GM04503 (cell line): ENCODE measurements at places on chromosomes 5 and 9.

- no peak for DNase-seq
Observed at GRCh38 chr9:87513880-87514535, 16.3 kb downstream of the DAPK1 start.

- no peak for DNase-seq
Observed at GRCh38 chr9:684941-685340, 156.6 kb upstream of the DMRT1 start.

GRCh38 chr9:21974722-21975409 lies 19.3 kb downstream of the CDKN2A start:
- DNase-seq = no peak

- DNase-seq = no peak
Observed at GRCh38 chr5:113572716-113573115, 59.2 kb downstream of the YTHDC2 start.

GRCh38 chr9:83204047-83204446 lies 141.1 kb upstream of the RASEF start:
- no peak for DNase-seq

- no peak for DNase-seq
Observed at GRCh38 chr5:146589028-146589345, 73.0 kb upstream of the GPR151 start.
